ENCODE measurements at places on chromosomes 6 and 20.

GRCh38 chr20:62605236-62605943 lies 36.9 kb upstream of the SLCO4A1 start:
- no peak for DNase-seq

DNA sequence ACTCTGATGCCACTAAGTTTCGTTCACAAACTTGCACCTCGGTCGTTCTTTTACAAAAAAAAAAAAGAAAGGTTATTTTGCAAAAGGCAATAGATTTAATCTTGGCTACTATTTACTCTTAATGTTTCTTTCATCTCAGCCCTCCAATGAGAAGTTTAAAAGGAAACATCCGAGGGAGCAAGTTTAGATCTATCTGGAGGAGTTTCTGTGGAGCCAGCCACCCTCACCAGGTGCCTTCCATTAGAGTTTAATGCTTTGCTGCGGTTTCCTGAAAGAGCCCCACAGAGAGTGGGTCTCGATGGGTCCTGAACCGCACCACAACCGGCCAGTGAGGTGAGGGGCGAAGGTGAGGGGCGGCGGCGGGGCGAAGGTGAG lies 632 bp downstream of the PRKN start:
- DNase-seq = no peak

GRCh38 chr6:117536317-117536716 lies 53.8 kb downstream of the DCBLD1 start:
- DNase-seq = no peak

DNA sequence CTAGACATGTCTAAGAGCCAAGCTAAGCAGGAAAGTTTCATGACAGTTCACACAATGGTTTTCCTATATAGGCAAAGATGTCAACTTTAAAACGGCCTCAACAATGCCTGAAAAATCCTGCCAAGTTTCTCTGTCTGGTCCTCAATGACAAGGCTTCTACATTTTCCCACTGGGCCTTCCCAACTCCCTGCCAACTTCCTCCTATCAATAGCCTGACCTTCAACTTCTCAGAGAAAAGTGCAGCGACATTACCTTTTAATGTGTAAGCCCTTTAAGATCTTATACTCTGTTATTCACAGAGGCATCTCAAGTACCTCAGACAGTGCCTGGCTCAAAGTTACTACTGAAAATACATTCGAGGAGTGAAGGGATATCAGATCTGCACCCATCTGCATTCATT lies 56.2 kb upstream of the BTBD3 start:
- DNase-seq = no peak

GRCh38 chr20:60900618-60901017 lies 351.4 kb upstream of the CDH4 start:
- no peak for DNase-seq

DNA sequence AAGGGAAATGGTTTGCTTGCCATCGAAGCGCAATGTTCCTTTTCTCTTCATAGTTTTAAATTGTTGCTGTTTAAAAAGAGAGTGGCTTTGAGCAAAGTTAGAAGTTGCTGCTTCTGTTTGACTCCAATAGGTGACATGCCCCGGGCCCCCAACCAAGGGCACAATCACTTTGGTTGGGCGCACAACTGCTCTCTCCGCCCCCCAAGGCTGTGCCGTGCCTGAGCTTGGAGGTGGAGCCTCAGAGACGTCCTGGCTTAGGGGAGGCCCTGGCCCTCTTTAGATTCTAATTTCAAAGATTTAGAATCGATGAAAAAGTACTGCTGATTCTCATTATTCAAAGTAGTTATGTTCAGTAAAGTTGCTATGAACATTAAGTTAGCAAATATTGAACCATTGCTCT lies 725.9 kb downstream of the COL12A1 start:
- DNase-seq = no peak

GRCh38 chr20:36177716-36178115 lies 23.2 kb downstream of the EPB41L1 start:
- no peak for DNase-seq

- peak; percentile 37 for DNase-seq
Observed at GRCh38 chr6:170152989-170153388, 137.9 kb downstream of the DLL1 start.

DNA sequence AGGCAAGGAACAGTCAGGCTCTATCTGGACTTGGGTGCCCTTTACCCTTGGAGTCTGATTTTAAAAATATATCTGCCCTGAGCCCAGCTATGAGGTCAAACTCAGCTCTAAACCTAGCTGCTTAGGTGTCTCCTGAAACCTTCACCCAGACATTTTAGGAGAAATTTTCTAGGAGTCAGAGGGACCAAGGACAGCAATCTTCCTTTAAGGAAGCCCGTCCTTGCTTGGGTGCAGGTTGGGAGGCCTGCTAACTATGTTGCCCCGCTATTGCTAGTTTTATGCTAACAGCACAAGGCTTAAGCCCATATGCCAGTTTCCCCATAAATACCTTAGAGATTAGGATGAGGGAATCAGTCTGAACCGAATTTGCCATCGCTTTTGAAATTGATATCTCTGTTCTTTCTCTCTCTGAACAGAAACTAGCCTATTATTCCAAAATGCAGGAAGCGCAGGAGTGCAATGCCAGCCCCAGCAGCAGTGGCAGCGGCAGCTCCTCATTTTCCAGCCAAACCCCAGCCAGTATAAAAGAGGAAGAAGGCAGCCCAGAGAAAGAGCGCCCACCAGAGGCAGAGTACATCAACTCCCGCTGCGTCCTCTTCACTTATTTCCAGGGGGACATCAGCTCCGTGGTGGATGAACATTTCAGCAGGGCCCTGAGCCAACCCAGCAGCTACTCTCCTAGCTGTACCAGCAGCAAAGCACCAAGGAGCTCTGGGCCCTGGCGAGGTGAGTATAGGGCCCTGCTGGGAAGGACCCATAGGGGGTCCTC lies 2.6 kb downstream of the VGLL2 start:
- no peak for DNase-seq

- DNase-seq = no peak
Observed at GRCh38 chr6:10961837-10962236, 75.0 kb downstream of the SYCP2L start.

DNA sequence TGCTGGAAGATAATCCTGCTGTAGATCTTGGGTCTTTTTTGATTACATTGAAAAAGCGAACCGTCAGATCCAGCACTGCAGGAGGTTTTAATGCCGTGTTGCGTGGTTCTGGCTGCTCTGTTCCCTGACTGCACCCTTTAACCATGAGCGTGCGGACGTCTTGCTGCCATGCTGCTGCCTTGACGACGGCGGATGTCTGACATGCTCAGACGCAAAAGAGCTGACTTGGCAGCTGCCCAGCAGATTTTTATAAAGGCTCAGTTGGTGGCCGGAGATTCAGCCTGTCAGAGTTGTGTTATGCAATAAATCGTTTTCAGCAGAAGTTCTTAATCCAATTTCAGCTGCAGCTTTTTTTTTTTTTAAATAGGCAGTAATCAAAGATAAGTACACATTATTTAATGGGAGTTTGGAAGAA lies 119.4 kb downstream of the JARID2 start:
- peak; percentile 68 for DNase-seq

DNA sequence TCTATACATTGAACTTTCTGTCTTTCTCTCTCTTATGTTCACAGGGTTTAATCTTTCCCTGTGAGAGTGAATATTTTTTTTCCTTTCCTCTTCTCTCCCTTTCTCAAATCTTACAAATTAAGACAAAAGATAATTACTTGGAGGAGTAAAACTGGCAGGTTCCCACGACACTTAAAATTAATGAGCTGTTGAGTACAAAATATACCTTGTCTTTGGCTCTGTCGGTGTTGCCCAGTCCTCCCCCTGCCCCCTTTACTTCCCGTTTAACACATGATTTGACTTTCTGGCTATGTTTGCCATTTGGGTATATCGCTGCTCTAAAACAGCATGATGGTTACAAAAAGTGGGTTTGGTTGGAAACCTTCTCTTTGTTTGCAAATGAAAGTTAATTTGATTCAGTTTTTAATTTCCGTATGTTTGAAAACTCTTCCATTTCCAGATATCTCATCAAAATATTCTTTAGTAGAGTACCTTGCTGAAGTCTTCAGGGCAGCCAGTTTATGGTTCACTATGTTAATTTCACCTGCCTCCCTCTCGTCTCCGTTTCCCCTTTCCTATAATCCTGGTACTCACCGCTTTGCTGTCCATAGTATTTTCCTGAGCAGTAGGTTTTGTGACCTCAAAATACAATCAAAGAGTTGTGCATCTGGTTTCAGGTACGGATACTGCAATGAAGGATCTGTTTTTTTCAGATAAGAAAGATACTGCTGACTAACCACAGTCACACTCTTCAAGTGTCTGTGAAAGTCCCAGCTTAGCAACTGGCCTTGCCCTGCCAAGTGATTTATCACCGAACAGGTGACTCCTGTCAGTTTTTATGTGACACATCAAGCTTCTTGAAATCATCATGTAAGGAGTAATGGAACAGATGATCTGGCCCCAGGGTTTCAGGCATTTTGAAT lies 181.2 kb downstream of the DTNBP1 start:
- no peak for DNase-seq

GRCh38 chr6:8000188-8000596 lies 64.0 kb downstream of the BLOC1S5 start:
- no peak for DNase-seq

GRCh38 chr20:51329845-51330244 lies 212.7 kb downstream of the NFATC2 start:
- no peak for DNase-seq

DNA sequence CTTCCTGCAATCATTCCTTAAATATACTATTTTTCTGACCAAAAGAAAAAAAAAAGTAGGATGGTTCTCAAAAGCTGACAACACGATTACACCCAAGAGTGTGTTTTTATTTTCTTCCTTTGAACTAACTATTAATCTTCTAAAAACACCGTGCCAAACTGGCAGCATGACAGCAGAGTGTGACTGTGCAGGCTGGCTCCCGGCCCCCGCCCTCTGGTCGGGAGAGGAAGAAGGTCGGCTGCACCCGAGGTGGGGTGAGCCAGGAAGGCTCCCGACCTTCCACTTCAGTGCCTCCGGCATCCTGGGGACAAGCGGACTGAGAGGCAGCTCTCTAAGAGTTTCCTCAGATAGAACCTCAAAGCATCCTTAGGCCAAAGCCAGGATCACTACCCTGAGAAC lies 29.2 kb downstream of the SLC22A23 start:
- no peak for DNase-seq

- DNase-seq = no peak
Observed at GRCh38 chr6:22756365-22756764, 187.0 kb downstream of the HDGFL1 start.

- no peak for DNase-seq
Observed at GRCh38 chr6:54467384-54467783, 159.1 kb downstream of the TINAG start.

DNA sequence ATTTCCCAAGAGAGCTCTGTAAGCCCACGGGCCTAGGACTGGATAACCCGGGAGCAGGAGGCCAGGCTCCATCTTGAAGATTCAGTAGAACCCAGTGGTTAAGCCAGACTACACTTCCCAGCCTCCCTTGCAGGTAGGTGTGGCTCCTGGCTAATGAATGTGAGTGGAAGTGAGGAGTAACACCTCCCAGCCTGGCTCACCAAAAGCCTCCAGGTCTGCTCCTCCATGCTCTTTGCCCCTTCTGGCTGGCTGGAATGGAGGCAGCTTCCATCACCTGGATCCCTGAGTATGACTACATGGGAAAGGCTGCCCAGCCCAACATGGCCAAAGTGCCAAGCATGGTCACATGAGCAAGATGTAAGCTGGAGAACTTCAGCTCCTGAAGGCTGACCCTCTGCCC lies 9.7 kb downstream of the LRRN4 start:
- DNase-seq = no peak

DNA sequence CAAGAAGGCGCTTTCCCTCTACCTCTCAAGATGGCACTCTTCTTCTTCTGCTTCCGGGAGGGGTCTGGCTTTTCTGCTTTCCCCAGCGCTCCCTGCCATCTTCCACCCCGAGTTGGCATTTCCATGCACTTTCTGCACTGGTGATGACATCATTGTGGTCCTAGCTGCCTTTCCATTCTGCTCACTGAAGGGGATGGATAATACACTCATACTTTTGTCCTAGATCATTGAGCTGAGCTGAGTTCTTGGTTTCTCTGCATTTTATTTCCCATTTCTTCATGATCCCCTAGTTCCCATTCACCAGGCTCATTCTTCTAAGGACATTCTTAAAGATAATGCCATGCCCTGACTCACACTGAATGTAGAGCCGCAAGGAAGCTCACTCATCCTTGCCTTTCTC lies 96.7 kb downstream of the EDN1 start:
- no peak for DNase-seq

DNA sequence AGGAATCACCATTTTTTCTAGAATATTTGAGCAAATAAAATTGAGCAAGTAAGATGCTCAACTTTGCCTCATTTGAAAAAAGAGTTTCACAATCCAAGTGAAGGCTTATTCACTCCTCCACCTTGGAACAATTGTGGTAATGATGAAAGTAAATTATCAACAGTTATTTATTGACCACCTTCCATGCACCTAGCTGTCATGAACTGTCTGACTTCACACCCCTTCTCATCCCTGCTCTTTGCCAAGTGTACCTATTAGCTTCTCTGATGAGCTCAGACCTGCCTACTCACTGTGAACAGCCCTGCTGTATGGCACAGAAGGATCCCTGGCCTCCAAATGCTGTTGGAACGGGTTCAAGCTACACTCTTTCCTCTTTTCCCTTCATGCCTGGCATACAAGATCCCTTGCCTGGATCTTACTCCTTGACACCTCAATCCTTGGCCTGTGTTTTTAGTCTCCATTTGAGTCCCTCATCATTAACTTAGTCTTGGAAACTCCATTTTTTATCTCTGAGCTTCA lies 99.0 kb upstream of the PREP start:
- no peak for DNase-seq

GRCh38 chr6:53461041-53461656 lies 83.8 kb downstream of the GCLC start:
- no peak for DNase-seq

GRCh38 chr6:158569036-158569435 lies 9.1 kb downstream of the TMEM181 start:
- DNase-seq = no peak

DNA sequence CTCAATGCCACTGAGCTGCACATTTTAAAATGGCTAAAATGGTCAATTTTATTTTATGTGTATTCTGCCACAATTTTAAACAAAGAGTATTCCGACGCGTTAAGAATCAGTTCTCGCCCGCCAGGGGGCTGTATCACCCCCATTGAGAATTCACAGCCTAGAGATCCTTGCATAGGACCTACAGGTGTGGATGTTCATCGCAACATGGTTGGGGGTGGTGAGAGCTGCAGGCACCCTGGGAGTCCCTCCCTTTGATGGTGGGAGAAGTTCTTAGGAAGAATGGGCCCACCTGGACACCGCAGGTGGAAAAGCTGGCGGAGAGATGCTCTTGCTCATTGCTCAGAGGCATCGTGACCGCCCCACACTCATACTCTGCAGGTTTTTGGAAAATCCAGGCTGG lies 63.5 kb downstream of the SLC2A10 start:
- no peak for DNase-seq

GRCh38 chr20:839626-840025 lies 6.1 kb downstream of the FAM110A start:
- no peak for DNase-seq

GRCh38 chr6:44007818-44008621 lies 119.2 kb downstream of the MRPL14 start:
- DNase-seq = no peak

- DNase-seq = no peak
Observed at GRCh38 chr6:157496534-157497095, 115.6 kb downstream of the ZDHHC14 start.

GRCh38 chr20:3509064-3509463 lies 38.2 kb downstream of the ATRN start:
- DNase-seq = no peak

All from non-pigmented ciliary epithelial cell (primary cell).